ENCODE measurements at places on chromosomes 1 and 21.
A peak's percentile ranks its signal among the peaks of the same experiment; 100 is the strongest.

DNA sequence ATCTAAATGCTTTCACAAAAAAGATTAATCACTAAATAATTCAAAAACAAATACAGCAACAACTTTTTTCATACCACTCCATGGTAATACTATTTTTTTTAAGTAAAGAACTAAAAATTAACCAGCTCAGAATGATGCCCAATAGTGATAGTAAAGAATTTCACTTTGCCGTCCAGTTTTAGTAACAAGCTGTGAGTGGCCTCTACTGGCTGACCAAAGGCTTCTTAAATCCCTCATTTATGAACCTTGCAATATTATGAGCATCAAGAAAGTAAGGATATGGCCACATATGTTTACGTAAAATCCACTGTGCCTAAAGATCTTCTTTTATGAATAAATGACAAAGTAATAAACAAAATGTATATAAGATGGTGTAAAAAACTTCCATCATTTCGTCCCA lies 108.6 kb downstream of the GPATCH2 start:
- no peak for DNase-seq

- no peak for DNase-seq
Observed at GRCh38 chr1:106406114-106406513, 650.4 kb upstream of the PRMT6 start.

DNA sequence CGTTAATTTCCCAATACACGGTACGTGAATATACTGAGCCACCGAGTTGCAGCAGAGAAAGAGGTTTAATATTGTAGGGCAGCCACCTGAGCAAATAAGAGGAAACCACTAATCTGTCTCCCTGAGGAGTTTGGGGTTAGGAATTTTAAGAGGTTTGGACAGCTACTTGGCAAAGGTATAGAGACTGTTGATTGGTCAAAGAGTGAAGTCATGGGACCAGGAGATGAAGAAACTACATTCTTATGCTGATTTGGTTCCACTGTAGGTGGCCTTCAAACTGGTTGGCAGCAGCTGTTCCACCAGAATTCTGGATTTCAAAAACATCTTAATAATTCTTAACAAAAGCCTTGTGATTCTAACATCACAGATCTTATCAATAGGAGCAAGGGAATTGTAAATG lies 485.4 kb upstream of the PRMT6 start:
- no peak for DNase-seq

DNA sequence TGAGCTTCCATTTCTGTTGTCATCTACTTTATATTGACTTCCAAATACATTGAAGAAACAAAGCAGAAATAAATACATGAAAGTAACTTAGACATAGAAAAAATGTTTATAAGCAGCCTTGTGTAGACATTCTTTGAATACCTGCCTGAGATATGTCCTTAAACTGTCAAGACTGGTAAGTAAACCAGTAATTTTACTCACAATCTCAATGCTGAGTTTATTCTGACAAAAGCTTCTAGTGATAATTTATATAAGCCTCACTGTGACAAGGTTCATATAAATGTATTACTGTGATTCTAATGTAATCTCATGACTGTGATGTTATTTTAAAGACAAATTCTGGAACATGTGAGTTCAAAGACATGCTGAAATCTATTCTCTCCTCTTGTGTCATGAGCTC lies 516.7 kb upstream of the B3GALT2 start:
- no peak for DNase-seq

- no peak for DNase-seq
Observed at GRCh38 chr1:102842606-102843005, 265.7 kb downstream of the COL11A1 start.

GRCh38 chr21:29326914-29327554 lies 28.3 kb downstream of the BACH1 start:
- no peak for DNase-seq

GRCh38 chr1:116489231-116489697 lies 81.6 kb downstream of the CD58 start:
- DNase-seq: no peak

DNA sequence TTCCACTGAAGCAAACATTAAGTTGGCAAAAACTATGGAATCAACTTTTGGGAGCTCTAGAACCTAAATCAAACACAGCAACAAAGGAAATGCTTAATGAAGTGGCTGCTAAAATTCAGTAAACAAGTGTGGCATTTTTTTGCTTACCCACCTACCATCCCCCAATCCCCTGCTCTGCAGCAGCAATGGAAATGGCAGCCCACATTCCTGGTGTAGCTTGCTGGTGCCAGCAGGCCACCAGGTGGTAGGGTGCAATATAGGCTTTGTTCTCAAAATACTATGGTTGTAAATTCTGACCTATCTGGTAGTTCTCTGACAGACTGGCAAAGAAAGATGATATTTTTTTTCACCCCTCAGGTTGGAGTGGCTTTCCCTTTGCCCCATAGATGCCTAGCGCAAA lies 42.8 kb downstream of the SHCBP1L start:
- DNase-seq: no peak

DNA sequence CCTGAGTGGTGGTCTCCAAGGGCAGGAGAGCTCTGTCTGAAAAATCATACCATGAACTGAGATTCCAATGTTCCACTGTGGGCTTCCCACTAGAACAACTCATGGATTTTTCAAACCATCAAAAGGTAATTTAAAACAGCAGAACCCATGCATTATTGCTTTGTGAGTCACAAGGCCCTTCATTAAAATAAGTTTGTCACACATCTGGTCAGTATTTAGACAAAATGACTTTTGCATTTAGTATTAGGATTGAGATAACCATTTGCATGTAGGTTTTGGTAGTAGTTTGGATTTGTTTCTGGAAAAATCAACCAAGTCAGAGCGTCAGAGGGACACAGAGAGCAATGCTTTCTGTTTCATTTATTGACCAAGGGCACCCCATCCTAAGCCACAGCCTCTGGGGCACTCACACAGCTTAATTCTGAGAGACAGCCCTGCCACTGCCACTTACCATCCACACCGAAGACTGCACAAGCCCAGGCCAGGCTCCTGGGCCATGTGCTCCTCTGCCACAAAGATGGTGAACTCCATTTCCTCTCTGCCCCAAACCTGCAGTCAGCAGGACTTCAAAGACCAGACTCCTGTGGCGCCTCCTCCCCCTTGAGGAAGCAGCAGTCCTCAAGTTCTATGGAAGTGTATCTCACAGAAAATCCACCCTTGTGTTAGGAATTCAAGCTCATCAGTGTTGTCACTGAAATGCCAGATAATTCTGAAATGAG lies 132.6 kb upstream of the DUSP10 start:
- no peak for DNase-seq

- no peak for DNase-seq
Observed at GRCh38 chr21:24995216-24995615, 612.1 kb downstream of the MRPL39 start.

DNA sequence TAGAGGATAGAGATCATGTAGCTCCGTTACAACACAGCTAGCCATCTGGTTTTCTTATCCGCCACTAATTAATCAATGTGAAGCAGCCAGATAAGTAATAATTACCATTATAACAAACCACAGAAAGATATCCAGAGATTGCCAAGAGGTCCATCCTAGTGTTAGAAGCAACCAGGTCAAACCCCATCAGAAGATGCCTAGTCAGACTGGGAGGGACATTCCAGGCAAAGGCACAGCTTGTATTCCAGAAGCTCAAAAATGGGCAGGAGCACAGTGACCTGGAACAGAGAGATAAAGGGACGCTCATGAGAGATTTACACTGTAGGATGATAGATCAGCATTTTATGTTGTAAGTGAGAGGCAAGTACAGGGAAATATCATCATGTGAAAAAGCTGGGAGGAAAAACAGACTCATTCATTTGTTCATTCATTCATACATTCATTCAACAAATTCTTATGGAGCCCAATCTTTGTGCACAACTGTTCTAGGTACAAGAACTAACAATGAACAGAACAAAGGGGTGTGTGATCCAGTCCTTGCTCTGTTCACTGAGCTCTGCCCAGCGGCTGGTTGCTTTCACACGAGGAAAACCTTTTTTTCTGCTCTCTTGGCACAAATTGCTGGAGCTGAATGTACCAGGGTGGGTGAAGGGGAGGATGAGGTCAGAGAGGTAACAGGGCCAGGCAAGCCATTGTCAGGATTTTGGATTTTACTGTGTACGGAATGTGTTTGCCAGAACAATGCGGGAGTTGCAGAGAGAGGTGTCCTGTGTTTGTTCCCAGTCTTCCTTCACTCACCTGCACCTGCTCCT lies 240.8 kb upstream of the FGGY start:
- DNase-seq: no peak

- DNase-seq: no peak
Observed at GRCh38 chr1:193222056-193222615, 35.7 kb upstream of the B3GALT2 start.

DNA sequence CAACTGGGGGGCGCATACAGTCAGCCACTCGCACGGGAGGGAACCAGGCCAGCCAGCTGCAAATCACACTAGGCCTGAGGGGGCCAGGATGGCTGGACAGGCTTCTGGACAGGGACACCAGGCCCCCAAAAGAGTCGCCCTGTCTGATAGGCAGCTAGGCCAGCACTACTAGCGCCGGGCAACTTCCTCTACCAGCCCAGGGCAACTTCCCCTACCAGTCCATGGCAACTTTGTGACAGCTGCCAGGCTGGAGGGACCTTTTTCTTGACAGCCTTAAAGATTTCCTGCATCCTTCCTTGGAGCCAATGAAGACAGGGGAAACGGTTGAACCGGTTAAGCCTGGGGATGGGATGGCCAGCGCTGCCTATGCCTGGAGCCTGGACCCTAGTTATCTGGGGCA lies 5.1 kb downstream of the IFFO2 start:
- DNase-seq: no peak

DNA sequence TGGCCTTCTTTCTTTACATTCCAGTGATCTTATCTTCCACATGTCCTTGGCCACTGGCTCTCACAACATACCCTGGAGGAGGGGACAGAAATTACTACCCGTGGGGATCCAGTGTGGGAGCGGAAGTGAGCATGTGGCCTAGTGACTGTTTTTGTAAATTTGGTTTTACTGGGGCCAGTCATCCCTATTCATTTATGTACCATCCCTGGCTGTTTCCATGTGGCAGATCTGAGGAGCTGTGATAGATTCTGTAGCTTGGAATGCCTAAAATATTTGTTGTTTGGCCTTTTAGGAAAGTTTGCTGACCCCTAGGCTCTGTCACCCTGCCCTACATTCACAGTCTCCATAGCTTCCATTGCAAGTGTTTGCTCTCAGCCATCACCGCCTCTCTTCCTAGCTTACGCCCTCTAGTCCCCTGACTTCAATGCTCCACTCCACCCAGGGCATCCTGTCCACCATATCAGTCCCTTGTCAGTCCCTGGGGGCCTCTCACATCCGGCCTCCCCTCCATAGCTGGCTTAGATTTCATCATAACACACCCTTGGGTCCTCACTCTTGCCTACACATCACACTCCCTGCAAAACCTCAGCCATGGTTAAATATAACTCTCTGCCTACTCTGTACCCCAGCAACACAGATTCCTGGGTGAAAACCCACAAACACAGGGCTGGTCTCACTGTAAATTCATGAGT lies 25.8 kb downstream of the DHCR24 start:
- DNase-seq: no peak

GRCh38 chr1:31032266-31032665 lies 33.3 kb downstream of the PUM1 start:
- DNase-seq: no peak

DNA sequence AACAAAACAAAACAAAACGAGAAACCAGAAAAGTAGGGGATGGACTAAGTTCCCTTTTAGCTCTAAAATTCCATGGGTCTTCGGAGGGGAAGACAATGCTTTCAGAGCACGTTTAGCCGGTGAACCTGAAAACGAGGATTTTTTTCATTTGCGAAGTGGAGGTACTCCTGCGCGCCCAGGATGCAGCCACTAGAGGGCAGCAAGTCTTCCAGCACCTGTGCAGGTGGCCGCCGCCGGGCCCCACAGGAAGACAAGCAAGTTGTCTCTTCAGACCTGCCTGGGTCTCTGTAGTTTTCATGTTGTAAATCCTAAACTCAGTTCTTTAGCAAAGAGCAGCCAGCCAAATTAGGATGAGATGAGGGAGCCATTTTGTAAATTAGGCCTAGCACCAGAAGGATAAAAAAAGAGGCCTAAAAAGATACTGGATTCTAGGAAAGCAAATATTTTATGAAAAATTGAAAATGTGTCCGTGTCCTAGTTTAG lies 17.7 kb upstream of the SNX27 start:
- peak; percentile 78 for DNase-seq

DNA sequence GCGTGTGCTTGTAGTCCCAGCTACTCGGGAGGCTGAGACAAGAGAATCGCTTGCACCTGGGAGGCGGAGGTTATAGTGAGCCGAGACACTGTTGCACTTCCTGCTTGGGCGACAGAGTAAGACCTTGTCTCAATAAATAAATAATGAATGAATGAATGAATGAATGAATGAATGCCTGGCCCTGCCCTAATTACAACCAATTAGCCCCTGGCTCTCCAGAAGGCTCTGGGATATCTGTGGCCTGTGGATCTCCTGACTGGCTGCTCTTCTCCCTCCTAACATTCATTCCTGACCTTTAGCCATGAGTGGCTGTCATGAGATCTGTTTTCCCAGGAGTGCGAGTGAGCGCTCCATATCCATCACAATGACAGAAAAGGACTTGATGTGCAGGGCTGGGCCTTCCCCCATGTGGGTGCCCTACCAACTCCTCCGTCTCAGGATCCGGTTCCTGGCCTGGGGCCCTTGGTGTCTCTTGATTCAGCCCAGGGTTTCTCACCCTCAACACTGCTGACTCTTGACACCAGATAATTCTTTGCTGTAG lies 243.6 kb upstream of the TMEM51 start:
- no peak for DNase-seq

DNA sequence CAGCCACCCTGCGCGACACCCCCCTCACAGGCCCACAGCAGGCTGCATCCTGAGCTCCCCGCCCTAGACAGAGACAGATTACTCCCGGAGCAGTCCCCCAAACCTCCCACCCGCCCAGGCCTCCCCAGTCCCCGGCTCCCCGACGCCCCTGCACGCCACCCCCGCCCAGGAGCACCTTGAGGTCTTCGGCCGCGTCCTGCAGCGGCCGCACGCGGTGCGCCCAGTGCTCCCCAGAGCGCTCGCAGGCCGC lies 731 bp downstream of the TRIM11 start:
- DNase-seq: no peak

GRCh38 chr1:43382027-43382779 lies 7.4 kb downstream of the MED8 start:
- no peak for DNase-seq

Data from stimulated activated CD8-positive, alpha-beta memory T cell treated with anti-CD3 and anti-CD28 coated beads, Interleukin-7, amount 100 ng/mL, for 1 hour (primary cell).